Mesenteric fat pad (tissue), 1 donor: ENCODE measurements at places on chromosomes 12 and 14. TPM values are rescaled to one million over a fixed set of nuclear protein-coding genes. Genes with fewer than 3 reads are reported as not detected.
A peak's percentile ranks its signal among the peaks of the same experiment; 100 is the strongest.

SERPINA9 gene
- total RNA-seq = not detected

MMP19 gene
- 774 TPM for total RNA-seq

NELL2 gene
- total RNA-seq = 0.71 TPM

PLEKHH1 gene
- 6.8 TPM for total RNA-seq

- peak; percentile 79 for DNase-seq
Measured at GRCh38 chr14:94129758-94130414, 482 bp upstream of the IFI27L2 start.

DNA sequence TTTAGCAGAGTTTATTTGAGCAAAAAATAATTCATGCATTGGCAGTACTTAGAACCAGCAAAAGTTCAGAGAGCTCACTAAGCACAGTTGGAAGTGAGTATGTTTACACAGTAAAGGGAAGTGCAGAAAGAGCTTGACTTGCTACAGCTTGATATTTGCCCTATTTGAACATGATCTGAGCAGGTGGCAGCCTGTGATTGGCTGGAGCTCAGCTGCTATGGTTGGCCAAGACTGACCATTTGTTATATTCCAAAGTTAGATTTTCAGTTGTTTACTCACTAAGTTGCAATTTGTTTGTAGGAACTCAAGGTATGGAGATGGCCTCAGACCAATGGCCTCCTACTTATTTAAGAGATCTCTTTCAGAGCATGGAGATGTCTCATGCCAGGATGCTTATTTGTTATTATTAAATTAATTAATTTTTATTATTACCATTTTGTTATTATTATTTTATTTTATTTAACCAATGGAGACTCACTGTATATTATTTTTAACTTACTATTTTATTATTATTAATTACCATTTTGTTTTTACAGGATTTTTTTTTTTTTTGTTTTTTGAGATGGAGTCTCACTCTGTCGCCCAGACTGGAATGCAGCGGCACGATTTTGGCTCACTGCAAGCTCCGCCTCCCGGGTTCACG is 49.0 kb downstream of the ATP23 start:
- DNase-seq = no peak

DNA sequence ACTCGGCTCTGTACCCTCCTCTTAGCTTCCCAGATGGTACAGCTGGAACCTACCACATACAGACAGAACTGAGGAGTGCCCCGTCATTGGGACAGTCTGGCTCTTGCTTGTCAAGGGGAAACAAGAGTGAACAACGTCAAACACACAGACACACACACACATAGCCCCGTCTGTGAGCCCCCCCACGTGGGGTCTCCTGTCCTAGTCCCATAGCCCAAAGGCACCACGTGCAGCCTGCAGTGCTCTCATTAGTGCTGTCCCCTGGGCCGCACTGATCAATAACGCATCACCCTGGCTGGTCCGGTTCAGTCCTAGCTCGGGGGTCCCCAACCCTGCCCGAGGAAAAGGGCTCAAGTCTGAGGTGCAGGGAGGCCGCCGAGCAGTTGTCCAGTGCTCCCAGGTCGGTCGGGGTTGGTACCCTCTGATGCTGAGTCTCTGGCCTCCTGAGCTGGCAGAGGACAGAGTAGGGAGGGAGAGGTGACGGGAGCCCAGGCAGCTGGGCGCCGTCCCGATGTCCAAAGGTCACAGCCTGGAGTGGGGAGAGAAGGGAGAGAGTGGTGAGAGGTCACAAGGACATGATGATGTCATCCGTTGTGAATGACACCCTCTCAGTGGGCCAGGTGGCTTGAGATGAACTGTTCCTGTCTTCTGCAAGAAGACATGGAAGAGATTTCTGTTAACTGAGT is 105.4 kb upstream of the NOS1 start:
- no peak for DNase-seq

- no peak for DNase-seq
Measured at GRCh38 chr14:104267895-104268294, 129.5 kb downstream of the KIF26A start.

GRCh38 chr12:25584596-25584995 is 31.5 kb upstream of the LMNTD1 start:
- DNase-seq = no peak

DNA sequence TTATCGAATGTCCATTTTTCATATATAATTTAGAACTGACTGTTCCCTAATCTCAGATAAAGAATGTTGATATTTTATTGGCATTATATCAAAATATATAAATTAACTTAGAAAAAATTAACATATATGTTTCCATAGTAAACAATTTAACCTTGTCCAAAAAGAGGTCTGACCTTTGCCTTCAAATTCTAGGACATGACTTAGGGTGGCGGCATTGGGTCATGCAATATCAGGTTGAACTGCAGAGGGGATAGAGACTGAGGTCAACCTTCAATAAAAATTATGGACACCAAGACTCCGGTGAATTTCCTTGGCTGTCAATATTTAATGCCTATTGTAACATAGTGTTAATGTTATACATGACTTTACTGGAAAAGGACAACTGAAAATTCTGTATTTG is 199.8 kb downstream of the RPL10L start:
- DNase-seq = no peak

DNA sequence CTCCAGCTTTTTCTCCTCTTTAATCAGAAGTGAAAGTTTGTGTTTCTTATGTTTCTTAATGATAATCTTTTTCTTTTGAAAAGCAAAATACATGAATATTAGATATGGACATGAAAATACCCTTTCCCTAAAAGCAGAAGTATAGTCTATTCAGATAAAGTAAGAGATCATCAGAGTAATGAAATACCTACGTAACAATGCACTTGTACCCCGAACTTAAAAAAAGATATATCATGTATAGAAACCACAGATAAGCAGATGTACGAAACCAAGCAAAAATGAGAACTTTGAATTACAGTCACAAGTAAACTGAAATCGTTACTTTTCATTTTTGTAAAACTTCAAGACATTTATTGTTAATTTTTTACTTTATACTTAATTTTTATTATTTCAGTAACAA is 1.5 kb upstream of the GPR65 start:
- DNase-seq = no peak
